ENCODE measurements at places on chromosomes 7 and 10. TPM values are rescaled to one million over a fixed set of nuclear protein-coding genes. Genes with fewer than 3 reads are reported as not detected.

GPR15LG gene
- 6.8 TPM for total RNA-seq

PANK1 gene
- total RNA-seq, result 14.6 TPM

CPXM2 gene
- 1.7 TPM for total RNA-seq

LIPF gene
- not detected for total RNA-seq

FLNC gene
- 56.7 TPM for total RNA-seq

NUDT13 gene
- 1.7 TPM for total RNA-seq

CCL26 gene
- total RNA-seq, result not detected

VGF gene
- total RNA-seq, result 1.2 TPM

ACHE gene
- total RNA-seq, result 0.94 TPM

SPDYE5 gene
- 0.35 TPM for total RNA-seq

BCAP29 gene
- total RNA-seq, result 116 TPM

TRAPPC14 gene
- 4.0 TPM for total RNA-seq

NODAL gene
- total RNA-seq, result not detected

CCL24 gene
- total RNA-seq, result not detected

LGI1 gene
- not detected for total RNA-seq

NXPH1 gene
- total RNA-seq, result not detected

All from renal cortical epithelial cell (primary cell).